ENCODE measurements at places on chromosomes 4 and X.

DNA sequence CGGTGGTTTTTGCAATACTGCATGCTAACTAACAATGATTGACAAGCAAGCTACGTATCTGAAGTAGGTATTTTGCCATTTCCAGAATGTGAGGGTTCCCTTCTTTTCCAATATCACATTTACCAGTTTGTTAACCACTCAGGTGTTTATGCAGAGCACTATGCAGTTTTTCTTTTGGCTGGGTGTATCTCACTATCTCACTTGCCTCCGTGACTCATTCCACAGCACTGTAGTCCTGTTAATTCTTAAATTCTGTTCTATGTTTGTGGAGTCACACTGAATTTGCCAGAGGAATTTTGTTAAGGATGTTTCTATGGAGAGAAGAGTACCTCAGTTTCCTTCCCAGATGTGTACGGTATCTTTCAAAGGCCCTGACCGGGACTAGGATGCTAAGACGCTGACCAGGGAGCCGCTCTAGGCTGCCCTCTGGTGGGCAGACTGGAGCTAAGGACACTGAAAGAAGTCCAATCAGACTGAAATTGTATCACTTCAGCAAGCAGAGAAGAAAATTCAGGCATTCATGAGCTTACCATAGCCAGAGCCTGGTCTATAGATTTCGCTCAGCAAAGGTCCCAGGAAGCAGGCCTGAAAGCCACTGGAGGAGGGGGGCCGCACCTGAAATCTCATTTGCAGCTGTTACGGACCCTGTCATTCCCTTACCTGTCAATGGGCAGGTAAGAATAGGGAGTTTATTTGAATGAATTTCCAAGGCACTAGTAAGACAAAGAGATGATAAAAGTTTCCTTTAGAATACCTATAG, 388.4 kb upstream of the SPOCK3 start:
- peak; percentile 53 for DNase-seq

DNA sequence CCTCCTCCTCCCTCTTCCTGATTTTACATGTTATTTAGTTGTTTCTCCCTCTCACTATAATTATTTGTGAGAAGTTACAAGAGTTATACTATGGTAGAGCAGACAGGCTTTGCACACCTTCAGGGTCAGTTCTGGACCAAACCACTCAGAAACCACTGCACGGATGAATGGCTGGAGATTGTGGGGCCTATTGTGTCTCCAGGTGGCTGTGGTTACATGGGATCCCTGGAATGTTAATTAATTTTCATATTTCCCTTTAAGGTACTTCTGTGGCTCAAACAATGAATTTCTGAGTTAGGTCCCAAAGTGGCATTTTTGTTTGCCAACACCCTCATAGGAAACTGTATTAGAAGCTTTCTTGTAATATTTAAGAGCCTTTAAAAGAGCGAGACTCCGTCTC, 151.9 kb downstream of the BMPR1B start:
- DNase-seq, result no peak

DNA sequence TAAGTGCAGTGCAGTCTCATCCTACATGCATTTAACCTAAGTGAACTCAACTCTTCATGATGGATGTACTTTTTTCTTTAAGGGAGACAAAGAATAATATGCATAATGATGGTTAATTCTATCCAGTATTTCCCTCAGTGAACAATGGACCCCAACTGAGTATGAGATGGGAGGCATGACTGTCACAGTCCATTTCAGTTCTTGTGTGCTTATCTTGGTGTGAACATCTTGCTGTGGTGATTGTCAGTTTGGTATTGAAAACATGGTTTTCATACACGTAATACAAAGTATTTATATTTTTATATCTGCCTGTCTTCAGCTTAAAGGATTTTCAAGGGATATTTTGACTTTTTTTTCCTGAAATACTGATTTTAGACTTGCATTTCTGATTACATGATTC, 72.0 kb upstream of the NDUFC1 start:
- DNase-seq, result no peak

GRCh38 chrX:96112689-96113088, 572.0 kb upstream of the DIAPH2 start:
- no peak for DNase-seq

GRCh38 chr4:108813261-108813660, 50.4 kb upstream of the ETNPPL start:
- DNase-seq, result no peak

GRCh38 chr4:4254666-4255065, 6.6 kb upstream of the TMEM128 start:
- DNase-seq, result no peak

DNA sequence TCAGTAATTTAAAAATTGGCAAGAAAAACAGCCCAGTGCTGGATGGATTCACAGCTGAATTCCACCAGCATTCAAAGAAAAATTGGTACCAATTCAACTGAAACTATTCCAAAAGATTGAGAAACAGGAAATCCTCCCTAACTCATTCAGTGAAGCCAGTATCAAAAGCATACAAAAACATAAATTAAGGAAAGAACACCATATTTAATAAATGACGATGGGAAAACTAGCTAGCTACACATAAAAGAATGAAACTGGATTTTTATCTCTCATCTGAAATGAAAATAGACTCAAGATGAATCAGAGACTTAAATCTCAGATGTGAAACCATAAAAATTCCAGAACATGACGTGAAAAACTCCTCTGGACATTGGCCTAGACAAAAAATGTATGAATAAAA, 516.8 kb upstream of the SPANXN1 start:
- no peak for DNase-seq

DNA sequence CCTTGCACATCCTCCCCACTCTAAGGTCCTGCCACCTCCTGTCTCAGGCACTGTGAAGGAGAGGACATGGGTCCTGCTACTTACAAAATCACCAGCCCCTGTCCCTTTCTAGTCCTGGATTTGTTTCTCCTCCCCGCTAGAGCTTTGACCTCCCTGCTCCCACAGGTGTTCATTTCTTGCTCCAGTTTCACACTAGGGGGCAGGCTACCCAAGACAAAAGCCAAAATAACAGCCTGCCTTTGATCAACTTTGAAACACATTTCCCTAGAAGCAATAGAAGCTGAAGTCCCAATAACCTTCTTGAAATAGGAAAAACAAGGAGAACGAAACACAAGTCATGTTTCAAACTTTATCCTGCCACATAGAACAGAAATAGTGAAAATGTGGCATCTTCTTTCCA, 164.4 kb downstream of the QDPR start:
- DNase-seq, result peak; percentile 42

GRCh38 chrX:71652405-71652804, 14.9 kb upstream of the LOC101059915 start:
- DNase-seq, result no peak

DNA sequence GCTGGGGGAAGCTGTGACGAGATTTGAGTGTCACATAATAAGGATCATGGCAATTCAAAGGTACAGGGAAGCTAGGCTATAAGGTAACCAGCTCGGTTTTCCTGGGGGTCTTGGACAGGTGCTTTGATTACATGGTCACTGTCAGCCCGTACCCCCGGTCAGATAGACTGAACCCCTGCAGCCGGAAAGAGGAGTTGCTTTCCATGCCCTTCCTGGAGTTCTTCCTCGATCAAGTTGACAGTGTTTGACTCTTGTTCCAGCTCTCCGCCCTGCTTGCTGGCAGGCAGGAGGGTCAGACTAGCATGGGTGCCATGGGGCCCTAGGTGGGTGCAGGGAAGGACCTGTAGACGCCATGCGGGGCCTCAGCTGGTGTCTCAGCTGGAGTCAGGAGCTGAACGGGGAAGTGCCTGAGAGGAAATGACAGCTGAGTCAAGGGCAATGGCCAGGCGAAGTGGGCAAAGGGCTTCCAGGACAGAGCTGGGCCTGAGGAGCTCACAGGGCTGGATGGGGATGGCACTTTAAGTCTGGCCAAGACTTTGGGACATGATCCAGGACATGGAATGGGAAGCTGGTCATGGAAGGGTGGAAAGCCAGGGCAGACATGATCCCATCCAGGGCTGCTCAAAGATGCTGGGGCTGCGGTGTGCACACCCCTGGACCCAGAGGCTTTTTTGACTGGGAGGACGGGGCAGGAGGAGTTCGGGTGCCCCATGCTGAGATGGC, 1.6 kb downstream of the TMEM187 start:
- DNase-seq, result no peak

- DNase-seq, result no peak
Observed at GRCh38 chrX:2466876-2467656, 33.7 kb downstream of the DHRSX start.

DNA sequence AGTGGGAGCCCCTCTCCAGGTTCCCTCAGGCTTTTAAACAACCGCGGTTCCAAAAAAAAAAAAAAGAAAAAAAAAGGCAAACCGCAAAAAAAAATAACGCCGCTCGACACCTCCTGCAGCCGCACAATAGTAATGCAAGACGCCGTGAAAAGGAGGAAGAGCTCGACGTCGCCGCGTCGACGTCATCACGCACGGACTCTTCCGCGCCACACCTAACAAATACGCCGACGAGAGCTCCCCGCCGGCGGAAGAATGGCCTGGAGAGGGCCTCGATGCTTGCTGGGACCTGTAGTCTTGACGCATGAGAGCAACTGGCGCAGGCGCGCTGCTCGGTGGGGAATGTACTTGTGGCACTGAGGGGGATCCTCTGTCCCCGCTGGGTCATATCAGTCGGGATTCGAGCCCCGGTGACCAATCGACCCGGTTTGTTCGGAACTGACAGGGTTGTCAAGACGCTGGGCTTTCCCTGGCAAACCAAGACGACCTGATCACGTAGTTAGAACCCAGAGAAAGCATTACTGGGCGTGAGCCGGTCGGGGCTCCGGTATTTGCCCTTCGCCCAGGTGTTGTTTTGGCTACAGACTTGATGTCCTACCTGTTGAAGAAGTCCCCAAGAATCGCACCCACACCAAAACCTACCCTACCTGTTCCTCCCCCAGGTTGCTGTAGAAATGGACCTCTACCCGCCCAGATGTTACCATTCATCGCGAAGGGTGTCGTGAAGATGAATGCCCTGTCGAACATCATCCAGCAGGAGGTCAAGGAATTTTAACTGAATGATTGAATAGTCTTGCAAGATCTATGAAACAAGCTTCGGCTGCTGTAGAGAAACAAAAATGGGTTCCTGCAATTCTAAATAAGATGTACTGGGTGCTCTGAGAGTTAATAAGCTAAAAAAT, at the start of gene CBR4:
TSS of gene CBR4 (minus strand) at position 131 of the 899 bp plus-strand sequence. CDS start 166 bp downstream, outside the sequence.
- DNase-seq, result peak; percentile 91

DNA sequence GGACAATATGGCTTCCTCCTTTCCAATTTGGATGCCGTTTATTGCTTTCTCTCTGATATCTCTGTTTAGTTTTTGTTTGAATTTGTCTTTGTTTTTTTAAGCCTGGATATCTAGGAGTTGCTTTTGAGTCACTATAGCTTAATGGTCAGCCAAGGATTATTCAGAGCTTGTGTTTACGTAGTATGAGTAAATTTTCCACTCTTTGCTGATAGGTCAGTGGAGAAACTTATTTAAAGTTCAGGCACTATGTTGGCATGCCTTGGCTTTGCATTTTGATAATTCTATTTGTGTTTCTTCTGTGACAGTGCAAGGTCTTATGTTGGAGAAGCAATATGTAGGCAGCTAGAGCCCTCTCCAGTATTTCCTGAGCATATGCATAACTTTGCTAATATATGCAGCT, 315.2 kb downstream of the GRID2 start:
- DNase-seq, result no peak

DNA sequence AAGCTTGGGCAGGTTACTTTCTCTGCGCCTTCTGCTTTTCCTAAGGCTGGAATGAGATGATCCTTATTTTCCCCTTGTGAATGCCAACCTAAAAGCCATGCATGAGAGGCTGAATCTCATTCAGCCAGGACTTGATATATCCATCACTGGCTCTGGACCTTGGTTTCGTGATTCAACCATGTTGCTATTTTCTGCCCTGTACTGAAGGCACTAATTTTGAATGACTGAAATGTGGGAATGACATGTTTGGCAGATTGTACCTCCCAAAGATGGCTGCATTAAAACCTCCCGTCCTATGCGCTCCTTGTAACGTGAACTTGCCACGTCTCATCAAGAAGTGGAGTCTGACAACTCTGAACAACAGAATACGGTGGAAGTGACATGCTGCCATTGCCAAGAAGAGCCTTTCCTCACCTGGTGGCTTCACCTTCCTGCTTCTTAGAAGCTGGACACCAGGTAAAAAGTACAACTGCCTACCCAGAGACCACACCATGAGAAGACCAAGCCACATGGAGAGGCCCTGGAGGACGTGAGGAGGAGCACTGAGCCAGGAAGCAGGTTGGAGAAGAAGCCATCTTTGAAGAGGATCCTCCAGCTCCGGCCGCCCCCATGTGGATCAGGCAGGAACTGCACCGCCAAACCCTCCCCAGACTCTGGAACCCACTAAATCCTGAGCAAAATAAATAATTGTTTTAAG, 174.5 kb downstream of the NSUN7 start:
- peak; percentile 80 for DNase-seq

DNA sequence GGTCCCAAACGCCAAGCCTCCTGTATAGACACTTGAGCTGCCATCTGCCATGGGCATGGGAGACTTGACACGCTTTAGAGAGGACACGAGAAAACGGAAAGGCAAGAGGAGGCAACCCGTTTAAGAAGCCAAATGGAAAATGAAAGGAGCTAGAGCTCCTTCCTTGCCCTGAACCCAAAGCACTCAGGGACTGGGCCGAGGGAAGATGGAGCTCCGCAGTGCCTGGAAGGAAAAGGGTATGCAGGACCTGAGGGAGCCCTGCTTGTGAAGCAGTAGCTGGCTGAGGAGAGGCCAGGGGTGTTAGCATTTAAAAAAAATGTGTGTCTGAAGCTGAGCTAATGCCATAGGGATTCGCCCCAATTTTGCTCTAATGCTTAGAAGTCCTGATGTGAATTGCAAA, 15.1 kb downstream of the MCF2 start:
- DNase-seq, result no peak

DNA sequence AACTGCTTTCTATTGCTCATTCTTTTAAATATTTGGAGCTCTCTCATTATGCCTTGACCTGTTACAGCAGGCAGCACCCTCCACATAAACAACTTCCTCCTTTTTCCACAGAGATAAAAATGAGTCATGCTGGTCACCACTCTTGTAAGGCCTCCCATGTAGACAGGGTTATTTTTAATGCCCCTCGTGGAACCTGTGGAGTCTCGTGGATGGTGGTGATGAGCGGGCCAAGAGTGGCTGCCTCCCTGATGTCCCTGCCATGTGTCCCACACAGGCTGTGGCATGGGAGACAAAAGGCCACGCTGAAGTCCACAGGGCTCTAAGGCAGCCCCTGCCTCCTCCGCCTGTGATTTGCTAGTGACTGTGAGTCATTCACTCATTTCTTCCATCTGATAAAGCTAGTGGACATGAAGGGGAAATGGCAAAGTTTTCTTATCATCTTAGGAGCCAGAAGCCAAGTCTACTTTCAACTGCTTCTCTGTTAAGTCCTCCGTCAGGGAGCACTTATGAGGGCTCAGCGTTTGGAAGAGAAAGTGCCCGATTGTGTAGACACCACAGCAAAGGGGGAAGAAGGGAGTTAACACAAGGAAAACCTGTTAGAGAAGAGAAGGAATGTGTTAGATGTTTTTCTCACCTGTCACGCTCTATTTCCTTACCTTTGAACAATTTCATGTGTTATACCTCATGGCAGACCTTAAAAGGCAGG, 121.6 kb upstream of the FAT1 start:
- no peak for DNase-seq

Measured in GM10248 (cell line).